ENCODE measurements at places on chromosomes 12 and 14. TPM values are rescaled to one million over a fixed set of nuclear protein-coding genes. Genes with fewer than 3 reads are reported as not detected.

Gene C3AR1
- not detected for total RNA-seq

Gene DEPDC4
- 1.5 TPM for total RNA-seq

Gene PLCZ1
- not detected for total RNA-seq

Gene RFLNA
- total RNA-seq, result 0.24 TPM

Gene ACSM4
- total RNA-seq, result not detected

Gene GPR84
- not detected for total RNA-seq

Gene MUCL1
- total RNA-seq, result not detected

Gene TAS2R10
- not detected for total RNA-seq

Gene DDN
- 0.48 TPM for total RNA-seq

Gene POLE2
- 15.7 TPM for total RNA-seq

Gene DNAI7
- total RNA-seq, result 0.18 TPM

Gene KRT6A
- total RNA-seq, result 6.5 TPM

Gene DDHD1
- 5.5 TPM for total RNA-seq

Gene GAPDH
- 6,831 TPM for total RNA-seq

Gene RAD9B
- total RNA-seq, result 0.09 TPM

Gene HOXC12
- total RNA-seq, result not detected

Gene CISTR
- not detected for total RNA-seq

Gene CCDC196
- total RNA-seq, result not detected

Gene EMP1
- 172 TPM for total RNA-seq

Gene RHNO1
- 42.5 TPM for total RNA-seq

Gene MAP1LC3B2
- 1.3 TPM for total RNA-seq

Gene ATL1
- total RNA-seq, result 5.5 TPM

Gene IRF9
- total RNA-seq, result 18.1 TPM

Gene KLHL33
- not detected for total RNA-seq

Gene INHBC
- total RNA-seq, result not detected
